ENCODE measurements at places on chromosomes 13 and 19.

- no peak for DNase-seq
These were observed 66.1 kb downstream of the MBD3L2B start for GRCh38 chr19:6955082-6955481.

DNA sequence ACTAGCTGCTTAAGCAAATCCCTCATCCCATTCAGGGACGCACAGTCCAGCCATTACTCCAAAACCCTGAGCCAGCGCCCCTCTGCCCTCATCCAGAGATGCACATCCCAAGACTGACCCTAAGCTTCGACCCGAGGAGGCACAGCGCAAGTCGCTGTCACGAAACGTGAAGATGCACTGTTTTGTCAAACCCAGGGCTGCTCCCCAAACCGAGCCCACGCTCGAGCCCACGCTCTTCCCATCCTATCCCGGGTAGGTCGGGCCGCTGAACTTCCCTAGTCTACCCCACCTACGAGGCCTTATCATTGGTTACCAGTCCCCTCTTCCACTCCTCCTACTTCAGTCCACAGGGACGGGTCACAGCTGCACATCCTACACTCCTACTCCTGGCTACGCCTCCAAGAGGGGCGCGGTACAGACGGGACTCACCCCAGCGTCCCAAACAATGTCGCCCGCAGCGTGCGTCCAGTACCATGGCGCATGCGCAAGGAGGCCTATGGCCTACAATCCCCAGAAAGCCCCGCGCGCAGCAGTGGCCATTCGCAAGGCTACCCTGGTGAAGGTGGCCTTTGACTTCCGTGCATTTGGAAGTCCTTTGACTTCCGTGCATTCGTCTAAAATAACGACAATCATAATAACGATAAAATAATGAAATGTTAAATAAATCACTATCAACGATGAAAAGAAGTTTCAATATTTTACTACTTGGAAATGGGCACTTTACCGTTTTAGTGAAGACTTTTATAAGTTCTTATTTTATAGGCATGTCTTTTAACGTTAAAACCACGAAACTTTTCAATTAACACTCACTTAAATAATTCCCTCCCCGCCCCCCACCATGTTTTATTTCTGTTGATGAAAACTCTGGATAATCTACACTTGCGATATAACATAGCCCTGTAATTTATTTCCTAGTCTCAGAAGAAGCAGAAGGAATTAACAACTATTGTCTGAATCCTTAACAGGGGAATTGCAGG, at the start of gene ZNF285:
Gene ZNF285, minus strand, starts transcription at position 470 of the 977 bp plus-strand sequence. CDS start 4,395 bp downstream, outside the sequence.
- DNase-seq, result peak; percentile 99

DNA sequence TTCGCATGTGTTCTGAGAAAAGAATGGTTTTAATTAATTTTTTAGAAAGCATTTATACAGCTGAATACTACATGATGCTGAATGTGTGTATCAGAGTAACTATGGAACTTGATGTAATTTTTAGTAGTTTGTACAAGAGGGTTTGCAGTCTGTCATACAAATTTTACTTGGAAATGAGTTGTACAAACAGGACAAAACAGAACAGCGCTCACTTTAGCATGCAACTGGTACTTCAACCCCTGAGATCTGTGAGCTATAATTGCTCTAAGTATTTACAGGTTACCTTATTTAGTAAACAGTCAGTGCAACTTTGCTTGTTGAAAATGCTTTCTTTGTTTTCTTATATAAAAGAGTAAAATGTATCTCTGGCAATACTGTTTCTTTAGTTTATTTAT, 706 bp downstream of the TNFRSF19 start:
- no peak for DNase-seq

- peak; percentile 64 for DNase-seq
These were observed 29.8 kb upstream of the TM9SF2 start for GRCh38 chr13:99471221-99472121.

Data from foreskin fibroblast (primary cell).